ENCODE measurements at places on chromosomes 2 and 18. TPM values are rescaled to one million over a fixed set of nuclear protein-coding genes. Genes with fewer than 3 reads are reported as not detected.

- DNase-seq, result no peak
These were observed 1102.8 kb upstream of the KLHL29 start for GRCh38 chr2:22282220-22282619.

DNA sequence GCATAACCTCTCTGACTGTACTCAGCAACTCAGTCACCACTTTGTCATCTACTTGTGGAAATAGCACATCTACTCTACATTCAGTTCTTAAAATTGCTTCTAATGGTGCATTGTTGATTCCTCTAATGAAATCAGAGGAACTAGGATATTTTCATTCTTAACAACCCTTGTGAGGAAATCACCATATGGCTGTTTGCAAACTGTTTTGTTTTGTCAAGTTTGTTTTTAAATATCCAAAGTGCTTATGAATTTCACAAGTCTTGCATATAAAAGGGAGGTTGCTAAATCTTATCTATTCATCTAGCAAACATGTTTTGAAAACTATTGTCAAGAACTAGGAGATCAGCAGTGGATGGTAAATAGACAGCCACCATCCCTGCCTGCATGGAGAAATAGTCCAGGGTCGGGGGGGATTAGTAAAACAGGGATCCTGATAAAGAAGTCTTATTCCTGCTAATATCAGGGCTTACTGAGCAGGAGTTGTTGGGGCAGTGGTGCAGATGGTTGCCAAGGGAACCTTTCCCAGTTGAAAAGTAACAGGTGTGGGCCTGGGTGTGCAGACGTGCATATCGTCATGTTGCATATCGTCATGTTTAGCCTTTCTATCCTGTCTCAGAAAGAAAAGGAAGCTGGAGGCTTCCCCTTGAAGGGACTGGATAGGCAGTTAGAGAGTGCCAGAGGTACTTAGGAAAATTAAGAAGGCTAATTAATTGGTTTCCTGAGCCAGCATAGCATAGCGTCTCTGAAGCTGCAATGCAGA lies 7.5 kb upstream of the MYO3B start:
- DNase-seq, result no peak

- no peak for DNase-seq
These were observed 70.1 kb upstream of the PNPT1 start for GRCh38 chr2:55763721-55764120.

DNA sequence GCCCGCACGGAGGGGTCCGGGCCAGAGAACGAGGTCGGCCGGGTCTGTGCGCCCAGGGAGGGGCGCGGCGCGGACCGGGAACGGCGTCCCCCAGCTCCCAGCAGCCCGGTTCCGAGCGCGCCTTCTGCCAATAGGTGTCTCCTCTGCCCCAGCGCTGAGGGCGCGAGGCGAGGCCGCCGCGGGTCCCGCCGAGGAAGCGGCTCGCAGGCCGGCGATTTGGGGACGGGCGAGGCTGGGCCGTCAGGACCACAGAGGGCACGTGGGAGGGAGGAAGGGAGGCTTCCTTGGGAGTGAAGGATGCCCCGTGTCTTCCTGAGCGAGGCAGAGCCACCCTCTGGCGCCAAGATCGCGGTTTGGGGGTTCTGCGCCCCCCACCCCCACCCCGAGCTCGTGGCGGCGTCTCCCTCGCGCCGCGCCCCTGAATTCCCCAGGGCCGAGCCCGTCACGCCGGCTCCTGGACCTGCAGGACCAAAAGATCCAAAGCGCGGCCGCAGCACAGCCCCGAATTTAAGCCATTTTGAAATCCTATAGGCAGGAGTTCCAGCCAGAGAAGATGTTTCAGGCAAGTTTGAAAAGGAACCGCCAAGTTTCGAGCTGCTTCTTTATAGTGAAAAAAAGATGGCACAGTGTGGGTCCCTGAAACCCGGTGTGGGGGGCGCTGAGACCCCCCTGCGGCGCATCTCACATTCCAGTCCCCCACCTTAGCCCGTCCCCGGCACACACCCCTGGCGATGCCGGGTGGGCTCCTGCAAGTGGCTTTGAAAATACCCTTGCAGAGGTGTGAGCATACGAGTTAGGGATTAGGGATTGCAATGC lies 909 bp downstream of the NFATC1 start:
- peak; percentile 43 for DNase-seq

The NETO1 gene
- total RNA-seq, result not detected

The PIEZO2 gene
- not detected for total RNA-seq

The OSBPL6 gene
- 0.11 TPM for total RNA-seq

GRCh38 chr2:55917117-55917516 lies 6.5 kb downstream of the EFEMP1 start:
- no peak for DNase-seq

- no peak for DNase-seq
These were observed 48.0 kb downstream of the EFEMP1 start for GRCh38 chr2:55875434-55876135.

GRCh38 chr2:58701688-58702301 lies 460.7 kb upstream of the FANCL start:
- no peak for DNase-seq

DNA sequence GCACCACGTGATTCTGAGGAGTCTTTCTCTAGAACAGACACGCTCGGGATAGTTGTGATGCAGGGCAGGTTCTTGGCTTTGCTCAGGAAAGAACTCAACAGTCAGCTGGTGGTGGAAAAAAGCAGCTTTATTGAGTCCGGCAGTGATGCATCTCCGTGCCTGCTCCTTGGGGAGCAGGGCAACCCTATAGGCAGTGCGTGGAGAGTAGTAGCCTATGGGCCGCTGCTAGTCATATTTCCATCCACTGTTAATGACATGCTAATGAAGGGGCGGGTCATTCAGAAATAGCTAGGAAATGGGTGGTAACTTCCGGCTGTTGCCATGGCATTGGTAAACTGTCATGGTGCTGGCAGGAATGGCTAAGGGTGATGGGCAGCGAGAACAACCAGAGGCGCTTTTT lies 11.6 kb upstream of the ACKR3 start:
- no peak for DNase-seq

GRCh38 chr2:205511221-205511620 lies 171.1 kb upstream of the NRP2 start:
- no peak for DNase-seq

GRCh38 chr18:36634573-36635216 lies 194.1 kb downstream of the TPGS2 start:
- DNase-seq, result no peak

- no peak for DNase-seq
These were observed at the start of gene ST8SIA5 for GRCh38 chr18:46756559-46757201. Gene ST8SIA5, minus strand, starts transcription at chr18:46757053. Its CDS starts 545 bp downstream, at chr18:46756508.

The FOXI3 gene
- total RNA-seq, result not detected

- no peak for DNase-seq
These were observed 96.1 kb downstream of the PID1 start for GRCh38 chr2:229174794-229175496.

The CNTNAP5 gene
- total RNA-seq, result not detected

DNA sequence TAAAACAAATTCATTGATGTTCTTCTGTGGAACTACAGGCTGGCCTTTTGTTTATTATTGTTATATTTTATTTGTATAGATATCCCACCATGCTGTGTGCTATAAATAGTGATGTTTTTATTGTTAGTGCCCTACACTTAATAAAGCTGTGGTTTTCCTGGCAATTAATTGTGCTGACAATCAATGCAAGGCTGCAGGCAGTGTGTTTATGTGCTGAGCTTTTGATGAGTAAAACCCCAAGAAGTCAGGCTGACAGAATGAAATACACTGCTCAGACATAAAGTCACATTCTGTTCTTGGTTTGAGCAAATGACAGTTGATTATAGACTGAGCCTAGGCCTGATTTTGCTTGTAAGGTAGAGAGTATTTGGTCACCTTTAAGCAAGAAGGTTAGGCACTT lies 362.7 kb downstream of the CPS1 start:
- no peak for DNase-seq

DNA sequence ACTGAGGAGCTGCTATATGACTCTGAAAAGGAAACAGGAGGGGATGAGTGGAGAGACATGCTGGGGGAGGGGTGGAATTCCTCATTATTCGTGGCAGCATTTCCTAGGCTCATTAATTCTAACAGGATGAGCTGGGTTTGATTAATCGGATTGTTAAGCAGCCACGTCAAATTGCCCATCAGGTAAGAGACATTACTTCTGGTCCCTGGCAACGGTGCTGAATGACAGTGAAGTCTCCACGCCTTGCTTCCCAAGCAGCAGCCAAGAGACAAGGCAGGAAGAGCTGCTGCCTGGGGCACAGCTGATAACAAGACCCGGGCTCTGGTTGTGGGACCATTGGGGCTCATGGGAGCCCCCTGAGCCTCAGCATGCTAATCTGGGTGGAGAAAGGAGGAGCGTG lies 86.6 kb downstream of the MARCHF4 start:
- DNase-seq, result no peak

DNA sequence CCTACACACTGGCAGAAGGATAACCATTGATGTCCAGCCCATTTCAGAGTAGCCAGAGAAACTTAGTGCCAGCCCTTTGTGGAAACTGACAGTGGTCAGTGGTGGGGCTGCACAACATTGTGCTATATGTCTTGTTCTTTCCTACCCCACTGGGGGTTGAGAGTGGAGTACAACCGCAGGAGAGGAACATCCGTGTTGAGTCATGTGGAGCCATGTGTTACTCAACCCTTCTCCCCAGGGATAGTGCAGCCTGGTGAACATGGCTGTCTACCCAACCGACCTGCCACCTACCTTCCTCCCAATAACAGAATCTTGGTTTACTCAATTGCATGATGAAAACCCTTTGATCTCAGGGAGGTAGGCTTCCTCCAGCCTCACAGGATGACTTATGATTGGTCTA lies 65.3 kb upstream of the MAPK4 start:
- no peak for DNase-seq

DNA sequence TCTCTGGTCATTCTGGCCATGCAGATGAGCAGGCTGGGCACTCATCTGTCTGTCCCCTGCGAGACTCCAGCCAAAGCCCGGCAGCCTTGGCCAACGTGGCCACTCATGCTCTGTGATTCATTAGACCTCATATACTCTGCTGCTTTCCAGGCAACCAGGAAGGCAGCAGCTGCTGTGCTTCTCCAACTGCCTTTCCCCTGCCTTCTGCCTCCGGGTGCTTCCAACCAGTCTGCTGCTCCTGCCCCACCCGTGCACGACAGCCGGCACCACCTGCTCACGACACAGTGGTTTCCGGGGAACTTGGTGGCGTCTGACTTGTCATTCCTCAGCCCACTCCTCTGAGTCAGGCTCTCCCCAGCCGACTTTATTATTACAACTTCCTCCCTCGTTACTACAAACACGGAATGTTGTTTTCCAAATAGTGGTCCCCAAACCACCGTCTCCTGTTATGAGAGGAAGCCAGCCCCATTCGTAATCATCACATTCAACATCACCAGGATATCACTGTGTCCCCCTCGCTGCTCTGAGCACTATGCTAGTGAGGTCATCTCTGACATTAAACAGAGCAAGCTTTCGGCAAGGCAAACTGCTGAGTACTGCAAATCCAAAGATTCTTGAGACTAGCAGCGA lies 392.4 kb downstream of the ALK start:
- no peak for DNase-seq

GRCh38 chr2:160687629-160688028 lies 194.0 kb upstream of the RBMS1 start:
- no peak for DNase-seq
